ENCODE measurements at places on chromosomes 1 and 21.

DNA sequence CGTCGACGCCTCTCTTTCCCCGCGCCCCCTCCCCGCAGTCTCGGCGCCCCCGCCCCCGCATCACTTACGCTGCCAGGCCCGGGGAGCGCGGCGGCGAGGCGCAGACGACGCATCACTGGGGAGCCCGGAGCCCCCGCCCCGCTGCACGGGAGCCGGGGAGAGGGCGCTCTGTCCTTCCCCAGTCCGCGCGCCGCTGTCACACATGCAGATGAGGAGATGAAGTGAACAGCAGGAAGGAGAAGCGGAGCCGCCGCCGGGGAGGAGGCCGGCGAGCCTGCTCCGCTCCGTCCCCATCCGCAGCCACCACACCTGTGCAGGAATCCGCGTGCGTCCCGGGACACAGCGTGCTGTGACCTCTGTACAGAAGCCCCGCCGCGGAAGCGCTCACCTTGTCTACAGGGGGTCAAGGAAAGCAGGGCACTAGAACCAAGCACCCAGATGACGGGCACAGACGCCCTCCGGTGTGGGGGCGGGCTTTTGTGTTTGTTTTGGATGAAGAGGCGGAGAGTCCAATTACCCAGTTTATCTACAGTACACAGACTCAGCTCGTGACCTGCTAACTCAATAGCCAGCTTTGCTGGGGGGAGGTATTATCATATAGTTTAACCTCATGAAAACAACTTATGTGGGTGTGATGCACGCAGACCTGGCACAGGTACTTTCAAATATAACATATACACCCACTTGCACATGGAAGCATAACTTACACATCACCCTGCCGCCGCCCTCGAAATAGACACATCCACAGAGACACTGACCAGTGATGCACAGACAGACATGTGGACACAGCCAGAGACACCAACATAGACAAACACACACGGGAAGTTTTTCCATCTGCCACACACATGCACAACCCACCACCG, 12.4 kb downstream of the KLHDC8A start:
- no peak for DNase-seq

DNA sequence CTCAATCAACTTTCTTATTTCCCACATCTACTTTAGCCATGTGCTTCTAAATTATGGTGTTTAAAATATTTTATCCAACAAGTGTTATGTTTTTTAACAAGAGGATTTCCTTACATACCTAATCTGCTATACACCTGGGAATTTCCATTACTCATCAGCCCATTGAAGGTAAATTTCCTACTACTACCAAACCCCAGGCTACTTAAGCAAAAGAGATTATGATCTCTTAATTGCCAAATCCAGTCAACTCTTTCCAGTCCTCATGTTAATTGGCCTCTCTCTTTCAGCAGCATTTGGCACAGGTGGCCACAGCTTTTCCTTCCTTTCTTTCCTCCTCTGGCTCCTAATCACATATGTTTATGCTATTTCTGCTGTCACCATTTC, 5.1 kb upstream of the C1orf162 start:
- peak; percentile 66 for DNase-seq

GRCh38 chr1:8084913-8085312, 58.8 kb upstream of the ERRFI1 start:
- no peak for DNase-seq

GRCh38 chr1:176164014-176164678, 42.9 kb downstream of the COP1 start:
- DNase-seq = no peak

DNA sequence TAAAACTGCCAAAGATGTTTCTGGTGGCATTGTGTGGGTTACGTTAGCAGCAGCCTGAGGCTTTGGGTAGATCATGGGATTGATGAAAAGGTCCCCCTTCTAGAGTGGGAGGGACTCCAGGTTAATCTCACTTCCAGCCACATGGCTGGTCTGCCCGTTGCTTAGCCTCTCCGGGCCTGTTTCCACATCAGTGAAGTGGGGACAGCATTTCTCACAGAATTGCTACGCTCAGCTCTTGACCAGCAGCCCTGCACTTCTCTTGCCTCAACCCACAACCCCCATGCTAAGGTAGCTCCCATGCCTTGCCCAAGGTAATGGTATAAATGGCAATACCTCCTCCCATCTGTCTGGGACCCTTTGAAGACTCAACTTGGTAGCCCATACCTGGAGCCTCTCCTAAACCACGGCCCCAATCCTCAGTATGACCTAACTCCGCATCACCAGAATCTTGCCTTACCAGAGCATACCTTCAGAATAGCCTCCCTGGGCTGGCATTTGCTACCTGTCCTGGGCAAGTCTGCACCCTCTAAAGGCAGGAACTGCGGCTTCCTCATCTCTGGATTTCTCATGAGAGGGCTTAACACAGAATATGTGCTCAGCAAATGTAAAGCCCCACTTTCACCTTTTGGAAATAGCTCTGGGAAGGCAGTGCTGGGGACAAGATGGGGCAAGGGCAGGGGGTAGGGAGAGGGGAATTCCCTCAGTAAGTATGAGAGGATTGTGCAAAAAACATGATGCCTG, 10.9 kb upstream of the GUCA2A start:
- no peak for DNase-seq

All from GF-D8 (cell line).